ENCODE measurements at places on chromosomes 7 and 10.

- no peak for DNase-seq
These were observed 20.8 kb upstream of the PTF1A start for GRCh38 chr10:23171232-23171876.

DNA sequence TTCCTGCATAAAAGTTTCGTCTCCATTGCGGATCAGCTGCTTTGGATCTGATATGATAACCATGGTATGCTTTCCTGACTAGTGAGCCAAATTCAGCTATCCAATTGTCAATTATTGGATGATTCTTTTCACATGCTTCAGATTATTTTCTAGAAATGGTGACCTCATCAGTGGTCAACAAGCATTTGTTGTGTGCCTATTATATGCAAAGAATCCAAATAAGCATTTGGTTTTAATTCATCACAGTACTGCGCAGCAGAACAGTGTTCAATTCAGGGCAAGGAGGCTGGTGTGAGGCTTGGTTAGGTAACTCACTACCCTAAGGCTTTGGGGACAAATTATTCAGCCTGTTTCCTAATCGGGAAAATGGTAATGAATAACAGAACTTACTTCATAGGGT is 200.5 kb downstream of the SKAP2 start:
- DNase-seq: no peak

DNA sequence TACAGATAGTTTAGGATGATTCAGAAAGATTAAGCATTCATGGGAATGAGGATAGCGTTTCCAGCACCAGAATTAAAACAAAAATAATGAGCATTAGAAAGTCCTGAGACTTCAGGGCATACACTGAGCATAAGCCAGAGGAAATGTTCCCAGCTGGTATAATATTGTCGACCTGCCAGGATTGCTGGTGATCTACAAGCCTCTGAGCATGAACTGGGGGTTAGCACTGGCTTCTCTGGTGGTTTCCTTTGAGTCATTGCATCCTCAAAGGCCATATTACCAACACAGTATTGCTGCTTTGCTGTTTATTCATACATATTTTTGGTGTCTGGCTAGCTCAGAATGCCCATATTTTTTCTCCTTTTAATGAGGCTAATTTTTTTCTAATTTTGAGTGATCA is 10.7 kb upstream of the ATRNL1 start:
- DNase-seq: no peak

- DNase-seq: no peak
These were observed 148.4 kb downstream of the TPST1 start for GRCh38 chr7:66353547-66353946.

GRCh38 chr7:22884911-22885788 is 62.5 kb upstream of the TOMM7 start:
- DNase-seq: no peak

DNA sequence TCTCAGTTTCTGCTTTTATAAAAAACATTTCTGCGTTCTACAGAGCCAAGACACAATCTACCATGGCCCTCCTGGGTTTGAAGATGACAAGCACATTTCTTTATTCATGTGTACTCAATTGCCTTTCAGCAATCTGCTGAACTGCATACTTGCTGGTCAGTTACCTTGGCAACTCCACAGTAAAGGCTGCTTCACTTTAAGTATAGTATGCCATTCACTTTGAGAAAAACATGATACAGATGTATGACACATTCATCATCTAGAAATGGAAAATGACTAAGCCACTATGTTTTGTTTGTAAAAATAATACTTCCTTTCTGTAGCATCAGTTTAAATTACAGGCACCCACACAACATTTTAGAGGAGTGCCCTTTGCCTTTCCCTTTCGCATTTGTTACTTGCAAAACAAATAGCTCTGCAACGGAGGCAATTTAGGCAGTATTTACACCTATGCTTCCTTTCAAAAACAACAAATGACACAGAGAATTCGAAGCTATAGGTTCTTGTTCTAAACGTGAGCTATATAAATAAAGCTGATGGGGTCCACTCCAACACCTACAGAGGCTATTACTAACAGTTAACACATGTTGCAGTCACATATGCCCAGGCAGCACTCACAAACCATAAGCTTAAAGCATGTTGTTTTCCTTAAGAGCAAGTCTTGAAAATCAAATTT is 23.5 kb downstream of the SGCE start:
- no peak for DNase-seq
